ENCODE measurements at places on chromosomes 3 and 15.

- DNase-seq: no peak
Observed at GRCh38 chr15:70854666-70854976, 664 bp upstream of the LARP6 start.

- DNase-seq: no peak
Observed at GRCh38 chr15:62870216-62870615, 172.3 kb upstream of the TPM1 start.

DNA sequence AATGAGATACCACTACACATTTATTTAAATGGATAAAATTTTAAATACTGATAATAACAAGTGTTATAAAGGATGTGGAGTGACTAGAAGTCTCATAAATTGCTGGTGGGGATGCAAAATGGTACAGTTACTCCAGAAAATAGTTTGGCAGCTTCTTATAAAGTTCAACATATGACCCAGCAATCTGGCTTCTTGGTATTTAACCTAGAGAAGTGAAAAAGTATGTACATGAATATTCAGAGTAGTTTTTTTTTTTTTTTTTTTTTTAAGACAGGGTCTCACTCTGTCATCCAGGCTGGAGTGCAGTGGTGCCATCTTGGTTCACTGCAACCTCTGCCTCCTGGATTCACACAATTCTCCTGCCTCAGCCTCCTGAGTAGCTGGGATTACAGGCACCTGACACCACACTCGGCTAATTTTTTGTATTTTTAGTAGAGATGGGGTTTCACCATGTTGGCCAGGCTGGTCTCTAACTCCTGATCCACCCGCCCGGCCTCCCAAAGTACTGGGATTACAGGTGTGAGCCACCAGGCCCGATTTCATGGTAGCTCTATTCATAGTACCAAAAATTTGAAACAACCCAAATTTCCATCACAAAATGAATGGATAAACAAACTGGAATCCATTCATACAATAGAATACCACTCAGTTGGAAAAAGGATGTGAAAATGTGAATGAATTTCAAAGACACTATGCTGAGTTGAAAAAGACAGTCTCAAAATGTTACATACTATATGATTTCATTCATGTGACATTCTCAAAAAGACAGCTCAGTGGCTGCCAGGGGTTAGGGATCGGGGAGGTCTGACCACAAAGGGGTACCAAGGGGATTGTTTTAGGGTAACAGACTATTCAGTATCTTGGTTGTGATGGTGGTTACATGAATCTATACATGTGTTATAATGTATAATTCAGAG is 14.4 kb downstream of the RRP9 start:
- DNase-seq: peak; percentile 49

GRCh38 chr15:80105595-80105994 is 46.1 kb downstream of the ZFAND6 start:
- no peak for DNase-seq

DNA sequence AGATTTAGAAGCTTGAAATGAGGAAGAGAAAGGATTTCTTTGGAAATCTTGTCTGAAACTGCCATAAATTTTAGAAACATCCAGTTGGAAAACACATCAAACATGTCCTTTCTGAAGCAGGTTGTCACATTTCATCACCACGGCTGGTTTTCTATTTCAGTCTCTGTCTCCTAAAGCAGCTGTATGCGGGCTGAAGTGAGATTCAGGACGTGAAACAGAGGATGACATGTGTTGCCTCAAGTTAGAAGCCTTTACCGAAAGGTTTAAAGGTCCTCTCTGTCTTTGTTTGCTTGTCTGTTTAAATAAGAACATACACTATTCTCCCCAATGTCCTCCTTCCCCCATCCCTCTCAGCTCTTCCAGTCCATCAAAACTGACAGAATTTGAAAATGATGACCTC is 141.9 kb downstream of the SQOR start:
- no peak for DNase-seq
